Pulmonary artery endothelial cell (primary cell): ENCODE measurements at places on chromosomes 3 and 15. TPM values are rescaled to one million over a fixed set of nuclear protein-coding genes. Genes with fewer than 3 reads are reported as not detected.

GRCh38 chr15:90610190-90610589, 80.5 kb downstream of the CRTC3 start:
- no peak for DNase-seq

GRCh38 chr3:6770397-6770690, 90.6 kb upstream of the GRM7 start:
- no peak for DNase-seq

DNA sequence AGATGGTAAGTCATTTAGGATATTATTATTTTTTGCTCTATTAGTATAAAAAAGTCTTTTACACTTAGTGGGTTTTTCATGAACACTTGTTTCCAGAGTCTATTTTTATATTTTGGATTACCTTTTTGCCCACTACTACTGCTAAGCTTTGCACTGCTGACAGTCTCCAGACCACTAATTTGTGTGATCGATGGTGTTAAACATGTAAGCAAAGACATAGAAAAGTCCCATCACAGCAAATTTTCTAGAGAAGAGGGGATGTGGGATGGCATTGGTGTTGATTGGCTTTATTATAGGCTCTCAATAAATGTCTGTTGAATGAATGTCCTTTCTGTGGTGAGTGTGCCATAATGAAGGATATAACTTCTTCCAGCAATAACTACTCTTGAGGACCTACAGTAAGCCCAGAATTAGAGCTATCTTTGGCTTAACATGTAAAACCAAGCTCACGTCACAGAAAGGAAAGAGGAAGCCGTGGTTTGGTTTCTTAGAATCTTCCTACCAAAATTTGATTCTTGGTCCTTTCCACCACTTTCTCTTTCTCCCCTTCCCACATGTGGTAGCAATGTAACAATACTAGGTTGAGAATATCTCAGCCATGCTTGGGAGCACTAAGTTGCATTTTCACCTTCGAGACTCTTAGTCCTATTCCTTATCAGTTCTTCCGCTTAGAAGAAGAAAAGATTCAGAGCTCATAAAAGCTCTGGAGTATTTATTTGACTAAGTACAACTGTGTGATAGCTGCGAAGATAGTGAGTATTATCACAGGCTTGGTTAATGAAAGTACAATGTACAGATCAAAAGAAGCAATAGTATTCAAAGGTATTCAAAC, 90.6 kb upstream of the UMPS start:
- no peak for DNase-seq

DNA sequence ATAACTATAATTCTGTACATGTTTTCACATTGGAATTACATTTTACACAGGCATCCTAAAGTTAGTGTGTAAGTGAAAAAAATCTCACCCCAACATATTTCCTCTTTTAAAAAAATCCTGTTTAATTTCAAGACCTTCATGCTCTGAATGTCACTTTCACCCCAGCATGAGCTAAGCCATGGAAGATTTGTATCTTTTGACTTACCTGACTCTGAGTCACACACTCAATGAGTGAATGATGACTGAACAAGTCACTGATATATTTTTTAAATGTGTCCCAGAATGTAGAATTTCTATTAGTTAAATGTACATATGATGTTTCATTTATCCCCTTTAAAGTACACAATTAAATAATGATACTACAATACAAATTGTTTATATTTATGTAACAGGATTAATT, 199.9 kb upstream of the RBMS3 start:
- no peak for DNase-seq

- no peak for DNase-seq
Measured at GRCh38 chr15:74283368-74283767, 47.2 kb downstream of the CCDC33 start.

The LRRN1 gene
- total RNA-seq = not detected in 2 replicates
